ENCODE measurements at places on chromosomes 16 and 17.

DNA sequence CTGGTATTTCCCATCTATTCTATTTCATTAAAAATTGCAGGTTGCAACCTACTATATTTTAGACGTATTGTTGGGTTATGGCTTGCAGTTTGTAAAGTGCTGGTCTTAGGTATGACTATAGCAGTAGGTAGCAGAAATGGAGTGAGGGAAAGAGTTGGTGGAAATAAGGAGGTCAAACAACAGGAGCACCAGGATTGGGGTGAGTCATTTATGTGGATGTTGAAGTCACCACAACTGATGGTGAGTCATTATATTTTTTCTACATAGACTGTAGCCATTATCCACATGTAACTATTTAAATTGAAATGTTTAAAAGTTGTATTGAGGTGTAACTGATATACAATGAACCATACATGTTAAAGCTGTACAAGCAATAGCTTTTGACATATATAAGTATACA lies 25.0 kb upstream of the HS3ST3A1 start:
- H3K27ac ChIP-seq = no peak overlapping the region
- H3K4me3 ChIP-seq = no peak overlapping the region
- peaks cover 14% of the 10 kb centered on the region for H3K27me3 ChIP-seq
- no peak for DNase-seq
- H3K4me1 ChIP-seq = no peaks in the 10 kb centered on the region

- H3K27ac ChIP-seq = no peak overlapping the region
- DNase-seq = no peak
- no peaks in the 10 kb centered on the region for H3K36me3 ChIP-seq
- no peaks in the 10 kb centered on the region for H3K27me3 ChIP-seq
- H3K4me1 ChIP-seq = no peaks in the 10 kb centered on the region
These were observed 52.9 kb upstream of the MAF start for GRCh38 chr16:79653373-79653891.

GRCh38 chr17:41307647-41308046 lies 1.5 kb downstream of the KRTAP16-1 start:
- H3K27me3 ChIP-seq = no peaks in the 10 kb centered on the region
- no peak overlapping the region for H3K4me3 ChIP-seq
- peak overlapping the region; percentile 83 for H3K27ac ChIP-seq
- peaks cover 55% of the 10 kb centered on the region for H3K4me1 ChIP-seq

- DNase-seq = peak; percentile 17
- H3K36me3 ChIP-seq = no peaks in the 10 kb centered on the region
- peak overlapping the region; percentile 86 for H3K27ac ChIP-seq
- peaks cover 58% of the 10 kb centered on the region for H3K4me1 ChIP-seq
These were observed 52.8 kb upstream of the TOB1 start for GRCh38 chr17:50918933-50919296.

GRCh38 chr16:57093666-57094564 lies 1.5 kb downstream of the CPNE2 start:
- peaks cover 21% of the 10 kb centered on the region for H3K4me1 ChIP-seq
- H3K4me3 ChIP-seq = no peak overlapping the region
- no peak for DNase-seq
- no peaks in the 10 kb centered on the region for H3K36me3 ChIP-seq

DNA sequence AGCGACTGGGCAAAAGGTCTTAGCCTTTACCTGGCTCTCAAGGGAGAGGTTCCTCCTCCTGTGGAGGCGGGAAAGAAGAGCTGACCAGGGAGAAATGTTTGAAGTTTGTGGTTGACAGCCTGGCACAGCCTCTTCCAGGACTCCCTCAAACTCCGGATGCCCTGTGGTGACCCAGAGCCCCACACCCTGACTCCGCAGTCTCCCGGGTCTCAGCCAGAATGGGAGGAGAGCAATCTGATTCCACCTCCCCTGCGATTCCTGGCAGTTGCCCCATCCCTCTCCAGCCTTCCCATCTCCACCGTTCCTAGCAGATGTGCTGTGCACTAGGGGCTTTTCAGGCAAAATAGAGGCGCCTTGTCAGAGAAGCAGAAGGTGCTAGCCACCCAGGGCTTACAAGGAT lies 5.5 kb upstream of the DNAI2 start:
- H3K27ac ChIP-seq = no peak overlapping the region
- DNase-seq = no peak
- no peaks in the 10 kb centered on the region for H3K36me3 ChIP-seq
- H3K4me1 ChIP-seq = peaks cover 14% of the 10 kb centered on the region

DNA sequence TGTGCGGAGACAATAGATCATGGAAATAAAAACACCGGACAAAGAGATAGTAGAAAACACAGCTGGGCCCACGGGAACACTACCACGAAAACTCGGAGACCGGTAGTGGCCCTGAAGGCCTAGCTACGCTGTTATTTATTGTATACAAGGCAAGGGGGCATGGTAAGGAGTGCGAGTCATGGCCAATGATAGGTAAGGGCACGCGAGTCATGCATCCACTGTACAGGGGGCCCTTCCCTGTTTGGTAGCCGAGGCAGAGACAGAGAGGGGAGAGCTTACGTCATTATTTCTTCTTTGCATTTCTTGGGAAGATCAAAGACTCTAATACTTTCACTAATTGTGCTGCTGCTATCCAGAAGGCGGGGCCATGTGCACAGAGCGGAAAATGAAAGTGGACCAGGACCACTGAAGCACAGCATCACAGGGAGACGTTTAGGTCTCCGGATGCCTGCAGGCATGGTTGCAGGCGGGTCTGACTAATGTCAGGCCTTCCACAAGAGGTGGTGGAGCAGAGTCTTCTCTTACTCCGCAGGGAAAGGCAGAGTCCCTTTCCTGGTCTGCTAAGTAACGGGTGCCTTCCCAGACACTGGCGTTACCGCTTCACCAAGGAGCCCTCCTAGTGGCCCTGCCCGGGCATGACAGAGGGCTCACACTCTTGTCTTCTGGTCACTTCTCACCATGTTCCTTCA lies 74.4 kb upstream of the ARL4D start:
- no peaks in the 10 kb centered on the region for H3K4me1 ChIP-seq
- no peak overlapping the region for H3K4me3 ChIP-seq
- DNase-seq = no peak
- H3K36me3 ChIP-seq = no peaks in the 10 kb centered on the region
- H3K27me3 ChIP-seq = peaks cover 5% of the 10 kb centered on the region

- peaks cover 4% of the 10 kb centered on the region for H3K27me3 ChIP-seq
- no peak for DNase-seq
- no peaks in the 10 kb centered on the region for H3K4me1 ChIP-seq
- no peak overlapping the region for H3K4me3 ChIP-seq
- no peaks in the 10 kb centered on the region for H3K36me3 ChIP-seq
These were observed 158.1 kb upstream of the ASIC2 start for GRCh38 chr17:33451221-33451620.

- H3K4me1 ChIP-seq = peaks cover 20% of the 10 kb centered on the region
- H3K27ac ChIP-seq = no peak overlapping the region
- H3K4me3 ChIP-seq = no peak overlapping the region
- H3K27me3 ChIP-seq = no peaks in the 10 kb centered on the region
- peaks cover 77% of the 10 kb centered on the region for H3K36me3 ChIP-seq
These were observed 27.5 kb downstream of the AXIN2 start for GRCh38 chr17:65533852-65534457.

DNA sequence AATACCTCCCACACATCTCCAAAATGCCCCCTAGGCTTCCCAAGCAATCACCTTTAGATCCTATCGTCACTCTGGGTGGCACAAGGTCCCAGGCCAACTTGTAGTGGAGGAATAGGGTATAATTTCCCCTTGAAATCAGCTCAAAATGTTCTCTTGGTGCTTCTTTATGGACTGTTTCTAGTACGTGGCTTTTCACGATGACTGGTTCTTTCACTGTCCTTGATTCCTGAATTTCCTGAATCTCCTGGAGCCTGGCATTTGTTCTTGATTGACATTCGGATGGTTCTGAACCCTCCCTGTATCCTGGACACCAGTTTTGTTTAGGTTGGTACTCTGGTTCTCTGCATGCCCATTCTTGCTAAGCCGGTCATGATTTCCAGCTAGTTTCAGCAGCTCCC lies 6.9 kb upstream of the VPS53 start:
- no peak overlapping the region for H3K4me3 ChIP-seq
- no peaks in the 10 kb centered on the region for H3K4me1 ChIP-seq
- no peak for DNase-seq
- no peaks in the 10 kb centered on the region for H3K36me3 ChIP-seq

GRCh38 chr17:50683434-50684287 lies 24.1 kb downstream of the ANKRD40 start:
- H3K27me3 ChIP-seq = no peaks in the 10 kb centered on the region
- no peaks in the 10 kb centered on the region for H3K4me1 ChIP-seq
- no peaks in the 10 kb centered on the region for H3K36me3 ChIP-seq
- H3K4me3 ChIP-seq = no peak overlapping the region

- no peak overlapping the region for H3K27ac ChIP-seq
- H3K27me3 ChIP-seq = no peaks in the 10 kb centered on the region
- H3K36me3 ChIP-seq = peaks cover 4% of the 10 kb centered on the region
- no peak for DNase-seq
- H3K4me1 ChIP-seq = peaks cover 3% of the 10 kb centered on the region
These were observed 17.5 kb downstream of the ABHD15 start for GRCh38 chr17:29549177-29549923.

GRCh38 chr16:50457423-50457822 lies 88.6 kb upstream of the BRD7 start:
- no peak overlapping the region for H3K27ac ChIP-seq
- no peak overlapping the region for H3K4me3 ChIP-seq
- no peaks in the 10 kb centered on the region for H3K36me3 ChIP-seq
- H3K4me1 ChIP-seq = peaks cover 7% of the 10 kb centered on the region

GRCh38 chr17:979539-980405 lies at the start of gene NXN:
Gene NXN, minus strand, starts transcription at chr17:979776.
- peak within 1 kb of the TSS; percentile 67 for H3K4me3 ChIP-seq
- H3K27me3 ChIP-seq = peaks cover 39% of the 10 kb centered on the region
- H3K27ac ChIP-seq = no peak within 1 kb of the TSS
- peaks cover 23% of the 10 kb centered on the region for H3K4me1 ChIP-seq
- peak; percentile 90 for DNase-seq

DNA sequence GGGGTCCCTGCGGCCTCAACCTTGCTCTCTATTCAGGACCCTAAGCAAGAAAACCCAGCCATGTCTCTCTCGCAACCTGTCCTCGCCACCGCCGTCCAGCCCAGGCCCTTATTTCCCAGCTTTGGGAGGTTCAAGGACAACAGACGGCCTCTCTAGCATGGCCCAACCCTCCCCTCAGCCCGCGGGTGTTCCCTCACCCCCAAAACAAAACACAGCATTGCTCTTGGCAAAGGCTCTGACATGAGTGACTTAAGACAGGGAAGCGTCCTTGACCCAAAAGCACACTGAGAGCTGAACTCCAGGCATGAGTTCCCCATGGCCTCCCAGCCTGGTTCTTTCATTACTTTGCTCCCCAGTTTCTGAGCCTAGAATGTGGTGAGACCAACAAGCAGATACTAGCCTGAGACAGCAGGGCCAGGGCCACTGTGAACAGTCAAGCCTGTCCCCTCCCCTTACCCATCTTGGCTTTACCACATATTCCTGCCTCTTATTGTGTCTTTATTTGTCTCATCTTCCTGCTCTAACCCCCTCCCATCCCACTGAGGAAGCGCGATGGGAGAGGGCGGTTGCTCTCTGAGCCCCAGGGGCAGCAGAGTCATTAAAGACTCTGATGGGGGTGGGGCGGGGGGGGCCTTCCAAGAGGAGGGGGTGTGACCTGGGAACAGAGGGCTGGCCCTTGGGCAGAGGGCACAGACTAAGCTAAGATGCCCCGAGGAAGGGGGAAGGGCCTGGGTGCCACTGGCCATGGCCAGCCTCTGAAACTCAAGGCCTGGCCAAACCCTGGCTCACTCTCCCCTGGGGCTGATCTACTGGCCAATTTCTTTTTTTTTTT lies 11.8 kb downstream of the SREBF1 start:
- peaks cover 89% of the 10 kb centered on the region for H3K4me1 ChIP-seq
- H3K4me3 ChIP-seq = no peak overlapping the region
- H3K27ac ChIP-seq = peak overlapping the region; percentile 87
- no peaks in the 10 kb centered on the region for H3K27me3 ChIP-seq
- peaks cover 16% of the 10 kb centered on the region for H3K36me3 ChIP-seq

DNA sequence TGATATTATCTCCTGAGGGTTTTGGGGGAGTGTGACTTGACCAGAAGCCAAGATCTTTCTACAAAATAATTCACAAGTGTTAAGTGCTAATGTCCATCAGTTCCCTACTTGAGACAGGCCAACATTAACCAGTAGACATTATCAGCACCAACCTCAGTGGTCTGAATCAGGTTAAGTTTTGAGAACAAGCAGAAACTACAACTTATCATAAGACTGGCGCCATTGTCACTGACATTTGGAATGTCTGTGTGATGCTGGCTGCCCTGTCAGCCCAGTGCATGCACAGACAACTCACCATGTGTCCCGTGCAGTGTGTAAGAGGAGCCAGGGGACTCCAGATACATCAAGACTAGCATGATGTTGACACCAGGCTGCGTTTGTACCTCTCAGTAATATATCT lies 76.8 kb downstream of the CCDC182 start:
- H3K27ac ChIP-seq = no peak overlapping the region
- H3K4me3 ChIP-seq = no peak overlapping the region
- no peak for DNase-seq
- no peaks in the 10 kb centered on the region for H3K36me3 ChIP-seq
- peaks cover 22% of the 10 kb centered on the region for H3K4me1 ChIP-seq
- no peaks in the 10 kb centered on the region for H3K27me3 ChIP-seq

- peaks cover 33% of the 10 kb centered on the region for H3K36me3 ChIP-seq
- no peaks in the 10 kb centered on the region for H3K27me3 ChIP-seq
- H3K27ac ChIP-seq = no peak overlapping the region
These were observed 24.4 kb downstream of the MIS12 start for GRCh38 chr17:5510771-5511170.

- peak overlapping the region; percentile 69 for H3K4me3 ChIP-seq
- no peak for DNase-seq
- no peaks in the 10 kb centered on the region for H3K36me3 ChIP-seq
- no peaks in the 10 kb centered on the region for H3K27me3 ChIP-seq
- H3K27ac ChIP-seq = peak overlapping the region; percentile 58
- peaks cover 31% of the 10 kb centered on the region for H3K4me1 ChIP-seq
These were observed 28.8 kb upstream of the ST6GALNAC1 start for GRCh38 chr17:76672270-76672851.

DNA sequence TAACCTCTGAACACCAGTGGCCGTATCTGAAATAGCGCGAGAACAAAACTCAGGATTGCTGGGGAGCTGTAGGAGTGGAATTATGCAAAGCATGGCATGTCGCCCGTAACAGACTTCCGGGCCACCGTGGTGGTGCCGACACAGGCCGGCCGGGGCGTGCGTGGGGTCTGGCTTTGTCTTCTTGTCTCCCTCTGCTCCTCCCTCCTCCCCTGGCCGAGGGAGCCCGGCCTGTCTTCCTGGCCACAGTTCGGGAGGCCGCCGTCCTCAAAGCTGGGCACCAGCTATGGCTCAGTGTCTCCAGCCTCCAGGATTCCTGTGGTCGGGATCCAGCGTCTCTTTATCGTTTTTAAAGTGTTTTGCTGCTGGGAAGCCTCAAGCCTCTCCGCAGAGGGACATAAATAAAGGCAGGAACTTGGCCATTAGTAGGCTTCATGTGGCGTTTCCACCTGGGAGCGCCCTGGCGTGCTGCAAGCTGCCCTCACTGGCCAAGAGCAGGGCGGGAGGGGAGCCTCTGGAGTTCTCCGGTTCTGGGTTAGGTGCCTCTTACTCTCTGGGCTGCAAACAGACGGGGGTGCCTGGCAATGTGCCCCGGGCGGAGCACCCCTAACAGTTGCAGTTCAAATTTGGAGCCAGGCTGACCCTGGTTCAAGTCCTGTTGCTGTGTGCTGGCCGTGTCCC lies 22.0 kb upstream of the NPTX1 start:
- H3K36me3 ChIP-seq = no peaks in the 10 kb centered on the region
- no peak for DNase-seq
- H3K27ac ChIP-seq = no peak overlapping the region
- H3K4me1 ChIP-seq = peaks cover 9% of the 10 kb centered on the region

All from CD4-positive, alpha-beta T cell (primary cell).